ENCODE measurements at places on chromosomes 7 and 10. TPM values are rescaled to one million over a fixed set of nuclear protein-coding genes. Genes with fewer than 3 reads are reported as not detected.

- no peak for DNase-seq
These were observed 26.4 kb upstream of the YAE1 start for GRCh38 chr7:39539816-39540215.

GRCh38 chr10:86289577-86289868 is 77.1 kb downstream of the GRID1 start:
- no peak for DNase-seq

GRCh38 chr10:64648915-64649314 is 1127.7 kb downstream of the REEP3 start:
- no peak for DNase-seq

ASB4 gene
- total RNA-seq = not detected

ACADSB gene
- total RNA-seq = 25.5 TPM

C10orf105 gene
- 0.42 TPM for total RNA-seq

PTPRE gene
- total RNA-seq = 46.0 TPM

TACC2 gene
- total RNA-seq = 60.7 TPM

Measured in aorta (tissue), 5 donors.